Suppressor macrophage (primary cell): ENCODE measurements at places on chromosomes 6 and 20.
A peak's percentile ranks its signal among the peaks of the same experiment; 100 is the strongest.

GRCh38 chr20:18728165-18728869, 85.3 kb upstream of the SCP2D1 start:
- DNase-seq, result no peak

GRCh38 chr6:32255199-32256153, 31.6 kb upstream of the NOTCH4 start:
- DNase-seq, result peak; percentile 91

GRCh38 chr6:148674306-148674705, 72.5 kb upstream of the UST start:
- DNase-seq, result peak; percentile 34

DNA sequence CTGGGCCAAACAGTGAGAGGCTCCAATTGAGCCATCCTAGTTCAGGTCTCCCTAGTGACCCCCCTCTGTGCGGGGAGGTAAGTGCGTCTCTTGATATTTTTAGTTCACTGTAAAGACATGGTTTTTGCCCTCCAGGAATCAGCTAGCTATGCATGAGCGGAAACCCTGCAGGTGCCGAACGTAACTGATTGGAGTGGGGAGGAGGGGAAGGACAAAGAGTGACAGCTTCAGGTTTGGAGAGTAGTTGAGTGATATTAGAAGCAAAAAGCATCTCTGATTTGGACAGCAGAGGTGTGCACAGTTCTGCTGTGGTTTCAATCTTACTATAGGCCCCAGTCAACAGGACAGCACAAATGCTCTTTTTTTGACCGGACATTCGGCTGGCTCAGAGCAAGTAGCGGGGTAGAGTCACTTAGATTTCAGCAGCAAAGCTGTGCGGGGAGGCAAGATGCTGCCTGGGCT, 31.8 kb downstream of the TBC1D7 start:
- no peak for DNase-seq

DNA sequence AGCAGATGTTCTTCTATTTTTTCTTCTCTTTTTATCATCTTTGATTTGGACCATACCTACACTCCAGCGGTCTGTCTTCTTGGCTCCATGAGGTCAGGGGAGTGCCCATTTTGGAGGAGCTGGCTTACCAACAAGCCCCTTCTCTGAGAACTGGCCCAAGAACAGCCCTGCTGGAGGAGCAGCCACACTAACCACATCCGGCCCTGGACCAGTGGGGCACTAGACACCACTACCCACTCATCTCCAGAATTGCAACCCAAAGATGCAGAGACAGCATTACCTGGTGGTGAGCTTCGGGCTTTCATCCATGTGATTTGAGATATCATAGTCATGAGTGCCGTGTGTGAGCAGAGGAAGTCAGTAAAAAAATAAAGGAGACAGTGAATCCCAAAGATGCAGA, 599.4 kb upstream of the CDH4 start:
- no peak for DNase-seq

- DNase-seq, result no peak
These were observed 119.0 kb downstream of the ISM1 start for GRCh38 chr20:13340088-13340487.

DNA sequence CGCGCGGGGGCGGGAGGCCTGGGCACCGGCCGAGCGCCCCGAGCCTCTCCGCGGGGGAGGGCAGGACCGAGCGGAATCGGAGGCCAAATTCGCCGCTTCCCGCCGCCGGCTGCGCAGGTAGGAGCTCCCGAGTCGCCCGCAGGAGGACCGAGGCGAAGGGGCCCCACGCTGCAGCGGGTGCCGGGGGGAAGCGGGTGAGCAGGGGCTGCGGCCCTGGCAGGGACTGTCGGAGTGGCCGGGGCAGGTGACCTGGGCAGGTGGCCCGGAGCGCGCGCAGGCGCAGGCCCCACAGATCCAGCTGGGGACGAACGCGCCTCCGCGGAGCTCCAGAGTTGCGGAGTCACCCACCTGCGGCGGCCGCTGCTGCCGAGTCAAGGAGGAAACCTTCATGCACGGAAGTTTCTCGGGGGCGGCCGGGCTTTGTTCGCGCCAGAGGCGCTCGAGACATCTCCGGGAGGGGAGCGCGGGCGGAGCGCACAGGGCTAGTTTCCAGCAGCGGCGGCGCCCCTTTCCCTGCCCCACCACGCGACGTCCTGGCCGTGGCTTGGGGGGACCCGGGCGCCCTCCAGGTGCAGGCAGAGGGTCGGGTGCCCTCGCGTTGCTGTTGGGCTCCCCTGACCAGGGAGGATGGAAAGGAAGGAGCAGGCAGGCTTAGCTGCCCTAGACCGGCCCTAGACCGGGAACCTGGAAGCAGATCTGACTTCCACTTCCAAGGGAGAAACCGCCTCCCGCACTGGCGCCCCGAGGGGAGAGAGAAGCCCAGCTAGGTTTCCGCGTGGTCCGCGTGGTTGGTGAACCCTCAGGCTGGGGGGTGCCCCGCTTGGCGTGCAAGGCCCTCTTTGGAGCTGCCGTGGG, 590 bp downstream of the SLCO4A1 start:
- peak; percentile 65 for DNase-seq
